Stimulated activated CD4-positive, alpha-beta T cell treated with anti-CD3 and anti-CD28 coated beads, Interleukin-2, amount 100 ng/mL, for 24 hours (primary cell): ENCODE measurements at places on chromosomes 3 and 15.

GRCh38 chr15:40264321-40265153 is 18.3 kb downstream of the ANKRD63 start:
- DNase-seq: no peak

- DNase-seq: no peak
Measured at GRCh38 chr3:27910456-27910855, 188.3 kb upstream of the EOMES start.

DNA sequence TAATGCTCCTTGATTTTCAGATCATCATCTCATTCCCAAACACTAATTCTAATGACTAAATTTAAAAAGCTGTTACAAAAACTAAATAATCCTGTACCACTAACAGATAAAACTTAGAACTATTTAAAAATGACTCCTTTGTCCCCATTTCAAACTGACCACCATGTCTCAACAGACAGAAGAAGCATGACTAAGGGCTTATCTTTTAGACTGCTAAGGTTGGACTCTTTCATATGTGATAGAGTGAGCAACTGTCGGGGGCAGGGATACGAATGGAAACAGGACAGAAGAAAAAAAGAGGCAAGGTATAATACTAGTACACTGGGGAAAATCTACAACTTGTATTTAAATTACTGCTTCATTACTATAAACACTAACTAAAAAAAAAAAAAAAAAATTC is 23.3 kb downstream of the SNX4 start:
- DNase-seq: no peak

- no peak for DNase-seq
Measured at GRCh38 chr3:133452641-133453319, 52.9 kb downstream of the BFSP2 start.

DNA sequence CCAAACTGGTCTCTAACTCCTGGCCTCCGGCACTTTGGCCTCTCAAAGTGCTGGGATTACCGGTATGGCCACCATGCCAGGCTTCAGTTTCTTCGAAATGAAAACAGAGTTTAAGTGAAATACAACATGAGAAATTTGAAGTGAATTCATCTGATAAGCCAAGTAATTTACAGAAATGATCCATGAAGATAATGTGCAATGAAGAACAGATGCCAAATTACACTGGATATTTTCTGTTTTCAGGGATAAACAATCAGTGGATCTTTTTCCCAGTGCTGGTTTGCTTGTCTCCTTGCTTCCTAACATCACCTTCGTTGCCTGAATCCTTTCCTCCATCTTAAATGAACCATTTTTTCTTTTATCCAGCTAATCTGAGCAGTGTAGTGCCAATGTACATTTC is 46.2 kb upstream of the SUCLG2 start:
- no peak for DNase-seq

DNA sequence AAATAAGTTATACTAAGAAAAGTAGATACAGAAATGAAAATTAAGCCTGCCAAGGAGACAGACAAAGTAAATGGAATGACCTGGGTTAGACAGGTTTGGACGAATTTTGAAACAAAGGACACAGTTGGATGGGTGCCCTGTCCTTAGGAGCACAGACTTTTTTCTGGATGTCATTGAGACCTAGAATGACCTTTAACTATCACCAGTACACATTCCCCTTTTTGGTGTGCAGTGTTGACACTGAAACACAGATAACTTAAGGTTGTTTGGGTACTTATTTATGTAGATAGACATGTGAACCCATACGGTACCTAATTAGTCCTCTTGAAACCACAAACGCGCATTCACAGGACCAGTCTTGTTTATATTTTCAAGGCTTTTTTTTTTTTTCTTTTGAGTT is 86.7 kb downstream of the PPARG start:
- DNase-seq: no peak

DNA sequence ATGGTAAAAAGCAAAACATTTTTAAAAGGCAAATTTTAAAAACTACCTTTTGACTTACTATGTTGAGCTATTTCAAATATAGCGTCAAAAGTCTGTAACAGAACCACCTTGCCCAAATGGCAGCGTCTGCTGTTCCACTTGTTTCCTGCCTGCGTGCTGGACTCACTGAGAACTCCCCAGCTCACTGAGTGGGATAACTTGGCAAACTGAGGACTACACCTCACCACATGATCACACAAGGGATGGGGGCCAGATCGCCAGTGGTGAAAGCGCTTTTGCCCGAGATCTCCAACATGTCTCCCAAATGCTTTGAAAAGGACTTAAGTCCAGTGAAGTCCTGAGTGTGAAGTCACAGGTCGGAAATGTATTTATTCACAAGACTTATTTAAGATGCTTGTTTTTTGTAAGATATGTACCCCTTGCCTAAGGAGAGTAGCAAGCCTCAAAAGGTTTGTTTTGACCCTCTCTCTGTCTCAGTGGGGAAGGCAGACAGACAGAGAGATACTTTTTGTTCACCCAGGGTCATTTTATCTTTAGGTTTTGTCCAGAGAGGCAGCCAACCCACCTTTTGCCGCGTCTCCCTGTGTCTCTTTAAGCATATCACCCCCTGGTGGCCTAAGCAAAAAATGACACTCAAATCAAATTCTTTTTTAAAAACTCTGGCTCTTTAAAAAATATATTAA is 192.6 kb downstream of the PDZRN3 start:
- no peak for DNase-seq

DNA sequence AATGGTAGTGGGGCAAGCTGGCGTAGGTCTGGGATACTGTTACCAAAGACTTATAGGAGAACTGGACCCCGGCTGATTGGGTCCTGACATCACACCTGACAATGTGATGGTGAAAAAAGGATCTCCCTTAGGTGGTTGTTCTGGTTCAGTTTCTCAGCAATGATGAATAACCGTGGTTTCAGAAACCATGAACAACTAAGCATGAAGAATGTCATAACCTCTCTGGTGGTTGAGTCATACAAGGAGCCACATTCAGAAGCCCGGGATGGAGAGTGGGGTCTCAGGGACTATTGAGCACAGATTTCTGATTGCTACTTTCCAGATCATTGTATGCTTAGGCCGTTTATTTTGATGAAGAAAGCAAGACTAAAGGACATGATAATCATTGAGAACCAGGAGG is 17.4 kb downstream of the GPR160 start:
- peak; percentile 18 for DNase-seq

DNA sequence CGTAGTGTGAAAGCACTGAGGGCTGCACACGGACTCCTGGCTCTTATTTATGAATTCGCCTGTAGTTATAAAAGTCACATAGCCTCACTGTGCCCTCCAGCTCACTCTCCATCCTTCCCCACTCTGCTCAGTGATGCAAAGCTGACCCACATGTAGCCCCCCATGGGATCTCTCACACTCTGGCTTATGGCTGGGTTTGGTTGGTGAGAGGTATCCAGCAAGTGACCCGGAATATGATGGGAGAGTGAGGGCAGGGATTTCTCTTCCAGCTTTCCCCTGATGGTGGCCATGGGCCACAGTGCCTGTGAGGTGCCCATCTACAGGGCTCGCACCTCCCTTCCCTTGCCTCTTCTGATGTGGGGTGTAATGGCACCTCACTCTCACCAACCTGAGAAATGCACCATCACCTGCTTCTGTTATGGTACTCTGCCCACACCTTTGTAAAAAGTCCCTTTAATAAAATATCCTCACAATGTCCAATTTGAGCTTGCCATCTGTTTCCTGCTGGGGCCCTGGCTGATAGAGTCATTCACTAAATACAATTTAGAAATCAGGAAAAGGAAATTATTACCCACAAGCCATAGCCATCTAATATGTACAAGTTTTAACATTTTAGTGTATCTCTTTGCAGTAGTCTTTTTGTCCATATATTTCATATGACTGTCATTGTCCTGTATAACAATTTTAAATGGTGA is 93.6 kb downstream of the SCN11A start:
- no peak for DNase-seq

DNA sequence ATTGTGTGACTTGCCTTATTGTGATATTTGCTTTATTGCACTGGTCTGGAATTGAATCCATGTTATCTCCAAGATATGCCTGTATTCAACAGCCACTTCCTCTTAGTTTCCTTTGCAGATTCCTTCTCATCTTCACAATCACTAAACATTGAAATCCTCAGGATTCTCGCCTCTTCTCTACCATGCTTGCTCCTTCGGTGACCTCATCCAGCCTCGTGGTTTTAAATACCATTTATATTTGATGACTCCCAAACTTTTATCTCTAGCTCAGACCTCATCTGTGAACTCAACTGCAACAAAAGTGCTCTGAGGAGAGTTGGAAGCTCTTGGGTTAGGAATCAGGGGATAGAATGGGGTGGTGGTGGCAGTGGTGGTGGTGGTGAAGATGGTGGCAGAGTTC is 19.9 kb downstream of the POLR2M start:
- DNase-seq: no peak

DNA sequence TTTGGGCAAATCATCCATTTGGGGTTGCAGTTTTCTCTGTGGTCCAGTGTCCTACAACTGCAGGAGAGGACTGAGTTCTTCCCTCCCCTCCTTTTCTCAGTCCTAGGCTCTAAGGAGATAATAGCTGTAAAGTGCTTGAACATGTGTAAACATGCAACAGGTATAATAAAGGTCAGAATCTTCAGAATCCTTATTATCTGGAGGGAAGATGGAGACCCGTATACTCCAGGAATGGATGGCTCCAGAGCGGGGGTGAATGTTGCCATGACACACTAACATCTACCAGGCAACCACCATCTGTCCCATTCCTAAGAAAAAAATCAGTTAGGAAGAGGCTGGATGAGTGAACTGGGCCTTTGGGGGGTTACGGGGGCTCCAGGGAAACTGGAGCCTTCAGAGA is 39.7 kb upstream of the GLCE start:
- no peak for DNase-seq

DNA sequence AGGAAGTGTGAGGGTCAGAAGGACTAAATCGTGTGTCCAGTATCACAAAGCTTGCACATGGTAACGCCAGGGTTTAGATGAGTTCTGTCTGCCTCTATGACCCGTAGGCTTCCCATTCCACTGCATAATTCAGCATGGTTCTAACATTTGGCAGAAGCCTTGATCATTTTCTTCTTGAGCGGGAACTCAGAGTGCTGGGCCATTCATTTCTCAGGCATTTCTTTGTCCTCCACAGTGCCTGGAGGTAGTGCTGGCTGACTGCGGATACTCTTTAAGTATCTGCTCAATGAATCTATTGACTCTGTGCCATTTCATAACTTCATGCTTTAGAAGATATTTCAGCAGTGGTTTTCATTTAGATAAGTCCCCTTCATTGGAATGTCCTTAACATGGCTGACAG is 370.2 kb downstream of the EPHB1 start:
- no peak for DNase-seq

DNA sequence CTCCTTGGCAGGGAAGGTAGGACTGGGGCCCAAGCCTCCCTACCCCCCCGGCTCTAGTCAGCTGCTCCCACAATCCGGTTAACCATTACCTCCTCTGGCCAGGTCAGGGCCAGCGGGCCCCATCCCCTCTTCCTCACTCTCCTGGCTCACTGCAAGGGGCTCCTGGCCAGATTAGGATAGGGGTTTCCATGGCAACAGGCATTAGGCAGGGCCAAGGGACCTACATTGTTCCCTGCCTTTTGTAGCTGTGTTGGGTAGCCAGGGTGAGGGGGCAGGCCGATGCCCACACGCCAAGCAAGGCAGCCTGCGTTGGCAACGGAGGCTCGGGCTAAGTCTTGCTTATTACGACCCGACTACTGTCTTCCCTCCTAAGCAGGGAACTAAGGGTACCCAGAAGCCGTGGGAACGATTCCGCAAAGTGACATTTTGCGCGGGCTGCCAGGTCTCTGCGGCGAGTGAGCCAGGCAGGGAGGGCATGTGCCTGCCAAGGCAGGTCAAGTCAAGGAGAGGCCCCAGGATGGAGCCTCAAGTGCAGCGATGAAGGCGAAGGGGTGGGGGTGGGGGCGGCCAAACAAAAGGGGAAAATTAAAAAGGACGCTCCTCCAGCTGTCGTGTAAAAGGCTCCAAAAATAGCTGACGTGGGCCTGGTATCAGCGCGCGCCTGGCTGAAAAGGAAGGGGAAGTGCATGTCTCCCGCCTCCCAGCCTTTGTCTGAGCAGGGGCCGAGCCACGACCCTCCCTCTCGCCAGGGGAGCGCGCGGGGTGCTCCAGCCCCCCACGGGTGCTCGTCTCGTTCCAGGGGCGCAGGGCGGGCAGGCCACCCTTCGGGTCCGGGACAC is 919 bp downstream of the IDH2 start:
- peak; percentile 52 for DNase-seq

DNA sequence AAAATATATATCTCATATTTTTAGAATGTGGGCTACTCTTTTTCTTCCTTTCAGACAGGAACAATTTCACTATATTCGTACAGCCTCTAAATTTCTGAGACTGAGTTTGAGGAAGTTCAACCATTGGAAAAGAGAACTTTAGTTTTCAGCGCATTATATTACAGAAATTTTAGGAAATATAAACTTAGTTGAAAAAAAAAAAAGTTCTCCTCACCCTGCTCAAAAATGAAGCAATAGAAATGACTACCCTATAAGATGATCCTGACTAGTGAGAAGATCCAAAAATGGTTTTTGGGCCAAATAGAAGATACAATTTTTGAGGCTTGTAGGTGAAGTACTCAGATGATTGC is 139.6 kb downstream of the MCTP2 start:
- no peak for DNase-seq

- DNase-seq: no peak
Measured at GRCh38 chr3:42134867-42135464, 43.8 kb downstream of the TRAK1 start.

DNA sequence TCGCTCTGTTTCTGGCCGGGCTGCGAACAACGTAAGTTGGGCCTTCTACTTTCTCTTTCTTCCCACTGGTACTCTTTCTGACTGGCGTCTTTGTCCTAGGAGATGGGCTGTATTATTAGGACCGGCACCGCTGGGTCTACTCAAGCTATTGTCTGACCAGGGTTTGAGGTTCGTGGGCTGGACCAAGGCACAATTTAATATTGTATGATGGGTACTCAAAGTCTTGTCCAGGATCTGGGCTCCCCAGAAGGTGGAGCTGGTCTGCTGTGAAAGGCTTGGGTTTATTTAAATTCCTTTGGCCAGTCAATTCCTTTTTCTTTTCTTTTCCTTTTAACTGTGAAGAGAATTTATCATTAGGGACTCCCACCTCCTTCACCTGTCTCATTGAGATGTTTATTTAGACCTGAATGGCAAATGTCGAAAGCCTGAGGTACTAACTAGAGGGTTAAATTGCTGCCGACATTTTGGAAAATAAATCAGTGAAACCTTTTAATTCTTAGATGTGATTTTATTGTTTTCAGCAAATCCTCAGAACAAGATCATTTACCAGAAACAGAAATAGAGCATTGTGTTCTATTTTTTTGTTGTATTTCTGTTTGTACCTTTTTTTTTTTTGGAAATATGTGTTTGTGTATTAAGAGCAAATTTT is 410 bp downstream of the LRRC49 start:
- no peak for DNase-seq

DNA sequence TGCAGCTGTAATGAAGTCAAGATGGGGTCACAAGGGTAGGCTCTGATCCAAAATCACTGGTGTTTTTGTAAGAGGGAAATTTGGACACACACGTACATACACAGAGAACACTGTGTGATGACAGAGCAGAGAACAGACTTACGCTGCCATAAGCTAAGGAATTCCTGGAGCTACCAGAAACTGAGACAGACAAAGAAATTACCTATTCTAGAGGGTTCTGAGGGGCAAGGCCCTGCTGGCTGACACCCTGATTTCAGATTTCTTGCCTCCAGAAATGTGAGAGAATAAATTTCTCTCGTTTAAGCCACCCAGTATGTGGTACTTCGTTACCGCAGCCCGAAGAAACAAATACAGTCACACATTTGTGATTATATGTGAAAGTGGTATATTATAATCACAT is 24.8 kb downstream of the CBLB start:
- no peak for DNase-seq

- DNase-seq: no peak
Measured at GRCh38 chr3:49872801-49873281, 3.1 kb upstream of the CAMKV start.

GRCh38 chr15:62519900-62520299 is 354.8 kb upstream of the C2CD4B start:
- DNase-seq: peak; percentile 14
